ENCODE measurements at places on chromosomes 4 and X. TPM values are rescaled to one million over a fixed set of nuclear protein-coding genes. Genes with fewer than 3 reads are reported as not detected.
A peak's percentile ranks its signal among the peaks of the same experiment; 100 is the strongest.

- DNase-seq, result no peak
These were observed 11.7 kb upstream of the GAGE10 start for GRCh38 chrX:49291615-49292337.

DNA sequence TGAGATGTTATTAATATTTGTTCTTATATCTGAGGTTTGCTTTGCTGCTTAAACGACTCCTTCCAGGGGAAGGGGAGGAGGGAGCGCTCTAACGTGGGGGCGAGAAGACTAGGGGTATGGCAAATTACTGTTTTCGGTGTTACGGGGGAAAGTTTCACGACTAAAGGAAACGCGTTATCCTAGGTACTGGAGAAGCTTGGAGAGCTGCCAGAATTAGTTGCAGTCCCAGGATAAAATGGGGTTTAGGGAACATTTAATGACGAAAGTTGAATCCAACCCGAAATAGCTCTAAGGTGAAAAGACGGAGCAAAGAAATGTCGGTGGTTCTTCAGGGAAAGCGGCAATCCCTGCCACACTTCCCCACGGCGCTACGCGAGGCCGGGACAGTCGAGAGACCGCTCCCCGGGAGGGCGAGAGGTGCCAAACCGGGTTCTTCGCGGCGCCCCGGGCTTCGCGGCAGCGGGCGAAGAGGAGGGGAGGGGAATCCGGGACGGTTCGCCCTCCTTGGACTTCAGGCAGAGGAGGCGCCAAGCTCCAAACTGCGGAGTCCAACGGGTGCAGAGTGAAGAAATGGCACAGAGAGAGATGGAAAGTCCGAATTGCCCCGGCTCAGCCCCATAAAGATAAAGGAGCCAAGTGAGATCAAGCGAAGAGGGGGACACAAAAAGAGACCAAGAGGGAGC is 724 bp downstream of the THOC2 start:
- DNase-seq, result peak; percentile 21

DNA sequence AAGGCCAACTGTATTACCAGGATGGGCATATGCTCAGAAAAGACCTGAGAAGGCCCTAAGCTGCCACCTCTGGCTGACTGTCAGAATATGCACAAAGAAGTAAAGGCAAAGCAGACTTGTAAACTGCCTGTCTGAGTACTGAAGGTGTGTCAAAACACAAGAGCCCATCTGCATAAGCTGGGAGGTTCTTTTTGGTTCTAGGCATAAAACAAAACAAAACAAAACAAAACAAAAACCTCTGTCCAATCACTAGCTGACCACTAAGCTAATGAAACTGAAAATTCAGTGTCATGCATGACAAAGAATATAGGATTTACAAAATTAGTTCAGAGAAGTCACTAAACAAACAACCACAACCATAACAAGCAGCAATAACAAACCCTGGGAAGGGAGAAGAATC is 20.6 kb downstream of the SH3D19 start:
- DNase-seq, result no peak

DNA sequence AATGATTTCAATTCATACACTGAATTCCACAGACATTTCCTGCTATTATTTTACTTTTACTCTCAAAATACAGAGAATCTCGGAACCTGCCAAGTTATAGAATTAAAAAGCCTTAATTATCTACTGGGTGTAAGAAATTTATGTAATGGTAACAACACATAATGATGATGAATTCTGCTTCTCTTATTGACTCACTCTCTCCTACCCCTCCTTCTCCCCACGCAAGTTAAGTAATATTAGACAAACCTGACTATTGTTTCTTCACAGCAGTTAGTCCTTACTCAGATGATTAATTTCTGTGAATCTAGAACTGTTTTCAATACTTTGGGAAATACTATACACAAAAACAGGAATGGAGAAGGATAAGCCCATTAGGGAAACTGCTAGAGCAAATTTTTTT is 762.0 kb downstream of the CCSER1 start:
- no peak for DNase-seq

DNA sequence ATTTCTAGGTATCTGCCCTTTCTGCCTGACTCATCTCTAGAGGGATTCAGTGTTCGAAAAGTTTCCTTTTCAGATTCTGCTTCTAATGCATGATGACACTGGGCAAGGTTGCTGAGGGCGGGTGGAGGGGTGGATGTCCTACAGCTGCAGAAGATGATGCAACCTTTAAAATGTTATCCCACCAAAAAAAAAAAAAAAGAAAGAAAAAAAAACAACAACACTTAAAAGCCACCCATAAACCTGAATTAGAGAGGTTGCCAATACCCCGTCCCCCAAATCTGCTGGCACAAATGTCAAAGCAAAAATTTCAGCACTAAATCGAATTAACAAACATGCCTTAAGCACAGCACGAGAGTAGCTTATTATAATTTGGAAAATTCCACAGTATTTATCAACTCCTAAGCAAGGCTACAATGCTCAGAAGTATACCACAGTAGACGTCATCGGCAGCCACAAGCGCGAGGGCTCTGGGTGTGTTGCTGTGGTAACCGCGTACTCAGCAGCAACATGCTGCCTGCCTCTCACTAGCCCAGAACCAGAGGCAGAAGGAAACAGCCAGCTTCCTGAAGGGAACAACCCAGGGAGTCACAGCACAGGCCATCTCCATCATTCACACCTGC is 167.5 kb upstream of the MAP3K15 start:
- DNase-seq, result peak; percentile 48

The PLS3 gene
- total RNA-seq, result 27.5 TPM

DNA sequence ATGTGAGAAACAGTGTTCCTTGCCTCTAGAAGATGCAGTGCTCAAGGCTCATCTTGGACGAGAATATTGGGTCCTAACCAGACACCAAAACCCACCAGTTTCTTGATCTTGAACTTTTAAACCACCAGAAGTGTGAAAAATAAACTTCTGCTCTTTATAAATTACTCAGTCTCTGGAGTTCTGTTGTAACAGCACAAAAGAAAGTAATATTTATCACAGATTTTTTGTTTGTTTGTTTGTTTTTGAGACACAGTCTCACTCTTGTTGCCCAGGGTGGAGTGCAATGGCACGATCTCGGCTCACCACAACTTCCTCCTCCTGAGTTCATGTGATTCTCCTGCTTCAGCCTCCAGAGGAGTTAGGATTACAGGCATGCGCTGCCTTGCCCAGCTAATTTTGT is 371.1 kb upstream of the NDST4 start:
- no peak for DNase-seq

- DNase-seq, result peak; percentile 81
These were observed 55.8 kb upstream of the BCOR start for GRCh38 chrX:40153345-40154249.

All from mucosa of descending colon (tissue), 3 donors.